ENCODE measurements at places on chromosomes 11 and 22. TPM values are rescaled to one million over a fixed set of nuclear protein-coding genes. Genes with fewer than 3 reads are reported as not detected.

Gene KCNQ1OT1
- 0.49 TPM for total RNA-seq

Gene GLB1L2
- 6.2 TPM for total RNA-seq

Gene CRYBB2
- total RNA-seq, result not detected

Gene OR8A1
- not detected for total RNA-seq

Gene OSBP2
- 4.8 TPM for total RNA-seq

Gene GGTLC3
- not detected for total RNA-seq

Gene TSSK2
- not detected for total RNA-seq

Gene CD248
- total RNA-seq, result 5.1 TPM

Gene SAA2
- total RNA-seq, result not detected

Gene FBXO7
- 71.9 TPM for total RNA-seq

Gene TMEM45B
- 0.76 TPM for total RNA-seq

Gene AQP11
- 2.4 TPM for total RNA-seq

Gene FAM83F
- total RNA-seq, result 0.16 TPM

Gene PGA4
- total RNA-seq, result not detected

Gene C11orf87
- not detected for total RNA-seq

Gene SCGB1C1
- total RNA-seq, result not detected

Gene RBMXL2
- not detected for total RNA-seq

Gene PTPRJ
- 69.2 TPM for total RNA-seq

Gene POTEH
- not detected for total RNA-seq

Gene COMT
- 317 TPM for total RNA-seq

Gene OR2AG2
- total RNA-seq, result under 0.01 TPM

Gene ZNF280A
- not detected for total RNA-seq

Gene OR4D5
- total RNA-seq, result not detected

Gene TMPRSS6
- total RNA-seq, result not detected

Gene MMP7
- total RNA-seq, result 509 TPM

Gene TEX54
- not detected for total RNA-seq

Gene ASCC2
- total RNA-seq, result 27.3 TPM

All from mesangial cell (primary cell).